Hematopoietic multipotent progenitor cell treated with erythropoietin and hydrocortisone succinate and interleukin-3 and kit ligand, for 8 days (in vitro differentiated cells): ENCODE measurements at places on chromosomes 1 and 21.

DNA sequence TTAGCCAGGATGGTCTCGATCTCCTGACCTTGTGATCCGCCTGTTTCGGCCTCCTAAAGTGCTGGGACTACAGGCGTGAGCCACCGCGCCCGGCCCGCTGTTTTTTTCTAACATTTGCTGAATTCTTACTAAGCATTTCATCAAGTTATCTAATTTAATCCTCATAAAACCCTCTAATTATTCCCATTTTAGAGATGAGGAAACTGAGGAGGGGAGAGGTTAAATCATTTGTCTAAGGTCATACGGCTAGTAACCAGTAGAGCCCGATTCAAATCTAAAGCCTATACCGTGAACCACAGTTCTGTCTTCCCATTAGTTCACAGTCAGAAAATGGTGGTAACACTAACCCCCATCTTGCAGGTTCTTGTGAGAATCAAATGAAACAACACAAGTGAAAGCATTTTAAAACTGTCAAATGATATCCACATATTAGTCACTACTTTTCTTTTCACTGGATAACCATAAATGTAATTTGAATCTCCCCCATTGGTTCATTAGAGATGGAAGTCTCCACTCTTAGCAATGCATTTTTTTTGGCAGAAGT lies 10.6 kb downstream of the HEYL start:
- DNase-seq, result no peak

DNA sequence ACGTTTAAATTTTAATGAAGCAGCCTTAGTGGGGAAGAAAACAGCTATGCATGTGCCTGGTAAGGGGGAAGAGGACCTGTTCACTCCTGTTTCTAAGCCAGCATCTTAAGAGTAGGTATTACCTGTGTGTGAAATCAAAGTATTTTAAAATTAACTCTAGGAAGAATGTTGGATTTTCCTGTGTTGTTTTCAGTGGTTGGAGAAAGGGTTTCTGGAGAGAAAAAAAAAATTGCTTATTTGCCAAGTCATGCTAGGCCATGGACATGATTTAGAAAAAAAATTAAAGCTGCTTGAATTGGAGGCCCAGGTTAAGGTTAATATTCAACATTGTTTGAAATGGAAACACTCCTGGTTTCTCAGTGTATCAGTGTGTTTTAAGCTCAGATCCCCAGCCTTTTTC lies 42.9 kb upstream of the DNAJC6 start:
- no peak for DNase-seq

- DNase-seq, result no peak
Measured at GRCh38 chr1:229124116-229124515, 146.8 kb upstream of the RAB4A start.

DNA sequence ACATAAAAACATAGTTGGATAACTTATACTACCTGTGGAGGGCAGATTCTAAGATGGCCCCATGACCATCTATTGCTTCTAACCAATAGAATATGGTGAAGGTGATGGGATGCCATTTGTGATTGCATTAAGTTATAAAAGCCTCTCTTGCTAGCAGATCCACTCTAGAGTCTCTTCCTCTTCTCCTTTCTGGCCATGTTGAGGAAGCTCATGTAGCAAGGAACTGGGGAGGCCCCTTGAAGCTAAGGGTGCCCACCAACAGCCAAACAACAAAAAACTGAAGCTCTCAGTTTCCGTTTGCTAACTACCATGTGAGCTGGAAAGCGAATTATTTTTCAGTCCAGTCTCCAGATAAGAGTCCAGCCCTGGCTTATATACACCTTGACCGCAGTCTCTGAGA lies 16.0 kb upstream of the AGO1 start:
- DNase-seq, result no peak

DNA sequence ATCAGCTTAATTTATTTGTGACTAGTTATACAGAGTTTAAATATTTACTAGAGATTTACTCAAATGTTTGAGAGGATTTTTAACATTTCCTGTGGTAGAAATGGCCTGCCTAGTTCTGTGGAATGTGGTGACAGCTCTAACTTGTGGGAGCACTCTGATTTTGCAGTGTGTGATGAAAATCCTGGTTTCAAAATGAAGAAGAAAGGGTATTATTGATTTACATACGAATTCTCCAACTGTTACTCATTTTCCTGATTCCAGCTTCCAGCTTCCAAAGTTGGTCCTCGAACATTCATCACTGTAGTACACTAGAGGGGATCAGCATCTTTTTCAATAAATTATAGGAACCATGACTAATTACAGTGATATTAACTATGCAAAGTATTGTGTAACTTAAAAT lies 462.7 kb upstream of the PKN2 start:
- DNase-seq, result no peak

DNA sequence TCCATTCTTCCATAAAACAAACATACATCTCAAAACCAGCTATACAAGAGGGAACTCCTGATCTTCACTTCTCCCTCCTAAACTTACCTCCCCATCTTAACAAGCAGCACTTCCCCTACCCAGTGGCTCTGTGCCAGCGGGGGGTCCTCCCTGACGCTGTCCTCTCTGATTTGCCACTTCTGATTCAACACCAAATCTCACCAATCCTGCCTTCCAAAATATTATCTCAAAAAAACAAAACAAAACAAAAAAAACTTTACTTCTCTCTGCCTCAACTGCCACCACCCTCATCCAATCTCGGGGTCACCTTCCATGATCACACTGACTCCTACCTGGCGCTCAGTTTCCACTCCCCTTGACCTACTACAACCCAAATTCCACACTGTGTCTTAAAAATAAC lies 72.8 kb downstream of the SLC45A1 start:
- no peak for DNase-seq

GRCh38 chr1:61332196-61332753 lies 249.9 kb downstream of the NFIA start:
- DNase-seq, result no peak

- DNase-seq, result peak; percentile 78
Measured at GRCh38 chr1:154182344-154183045, 9.4 kb downstream of the TPM3 start.

DNA sequence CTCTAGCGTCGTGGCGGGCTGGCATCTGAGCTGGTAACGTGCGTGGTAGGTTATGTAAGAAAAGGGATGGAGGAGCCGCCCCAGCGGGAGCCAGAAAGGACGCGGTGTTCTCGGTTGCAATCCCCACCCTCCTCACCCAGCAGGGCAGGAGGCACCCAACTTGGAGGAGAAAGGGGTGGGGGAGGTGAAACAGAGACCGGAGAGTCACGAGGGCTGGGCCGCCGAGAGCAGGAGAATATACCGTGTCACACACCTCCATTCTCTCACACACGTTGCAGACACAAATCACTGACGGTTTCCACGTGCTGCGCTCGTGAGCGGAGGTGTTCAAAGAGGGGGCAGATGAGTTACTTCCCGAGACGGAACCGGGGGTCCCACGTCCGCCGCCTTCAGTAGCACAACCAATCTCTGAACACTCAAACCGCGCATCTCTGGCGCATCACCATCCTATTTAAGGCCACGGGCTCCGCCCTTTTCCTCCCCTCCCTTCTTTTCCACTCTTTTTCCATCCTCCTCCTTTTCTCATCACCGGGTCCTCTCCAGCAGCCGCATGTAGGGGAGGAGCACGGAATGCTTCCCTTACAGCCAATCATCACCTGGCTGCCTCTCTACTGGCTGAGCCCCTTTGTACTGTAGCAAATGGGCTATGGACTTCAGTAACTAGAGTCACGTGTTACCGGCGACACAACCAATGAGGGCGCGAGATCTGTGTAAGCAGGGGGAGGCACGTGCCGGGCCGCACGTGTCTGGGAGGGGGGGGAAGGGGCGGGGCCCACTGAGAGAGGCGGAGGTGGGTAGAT lies at the start of gene CIART:
CIART (plus strand) TSS at position 797 of the 800 bp plus-strand sequence. CDS start 714 bp downstream, outside the sequence.
- peak; percentile 90 for DNase-seq

DNA sequence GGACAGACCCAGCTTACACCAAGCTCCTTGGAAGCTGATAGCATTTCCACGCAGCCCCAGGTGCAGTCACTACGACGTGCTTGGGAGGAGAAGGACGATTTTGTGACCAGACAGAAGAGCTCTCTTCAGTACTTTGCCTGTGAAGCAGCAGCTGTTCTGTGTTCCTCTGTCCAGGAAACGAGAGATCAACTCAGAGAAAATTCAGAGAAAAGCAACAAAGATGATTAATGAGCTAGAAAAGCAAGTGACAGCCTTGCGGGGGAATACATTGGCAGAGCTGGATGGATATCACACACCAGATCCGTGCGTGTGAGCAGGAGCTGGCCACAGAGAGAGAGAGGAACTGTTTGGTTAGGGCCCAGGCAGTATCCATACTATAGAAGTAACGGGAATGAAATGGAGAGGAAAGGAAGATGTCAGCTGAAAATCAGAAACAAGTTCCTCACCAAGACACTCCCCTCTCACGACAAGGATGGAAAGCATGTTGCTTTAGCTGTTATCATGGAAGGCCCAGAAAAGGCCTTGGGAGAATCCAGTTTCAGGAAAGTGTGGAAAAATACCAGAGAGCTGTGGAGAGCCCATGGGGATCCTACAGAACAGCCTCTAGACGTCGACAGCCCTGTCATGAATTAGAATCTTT lies 106.2 kb downstream of the TOMM20 start:
- DNase-seq, result no peak

GRCh38 chr1:76867342-76868130 lies at the start of gene ST6GALNAC5:
TSS of gene ST6GALNAC5 (plus strand) at chr1:76867480.
- DNase-seq, result no peak

- no peak for DNase-seq
Measured at GRCh38 chr1:11280719-11281376, 7.8 kb downstream of the UBIAD1 start.

GRCh38 chr21:34343838-34344381 lies 19.9 kb upstream of the KCNE2 start:
- no peak for DNase-seq

GRCh38 chr1:172700556-172700955 lies 41.7 kb downstream of the FASLG start:
- DNase-seq, result no peak

GRCh38 chr1:2166254-2166653 lies 28.3 kb downstream of the FAAP20 start:
- DNase-seq, result no peak

DNA sequence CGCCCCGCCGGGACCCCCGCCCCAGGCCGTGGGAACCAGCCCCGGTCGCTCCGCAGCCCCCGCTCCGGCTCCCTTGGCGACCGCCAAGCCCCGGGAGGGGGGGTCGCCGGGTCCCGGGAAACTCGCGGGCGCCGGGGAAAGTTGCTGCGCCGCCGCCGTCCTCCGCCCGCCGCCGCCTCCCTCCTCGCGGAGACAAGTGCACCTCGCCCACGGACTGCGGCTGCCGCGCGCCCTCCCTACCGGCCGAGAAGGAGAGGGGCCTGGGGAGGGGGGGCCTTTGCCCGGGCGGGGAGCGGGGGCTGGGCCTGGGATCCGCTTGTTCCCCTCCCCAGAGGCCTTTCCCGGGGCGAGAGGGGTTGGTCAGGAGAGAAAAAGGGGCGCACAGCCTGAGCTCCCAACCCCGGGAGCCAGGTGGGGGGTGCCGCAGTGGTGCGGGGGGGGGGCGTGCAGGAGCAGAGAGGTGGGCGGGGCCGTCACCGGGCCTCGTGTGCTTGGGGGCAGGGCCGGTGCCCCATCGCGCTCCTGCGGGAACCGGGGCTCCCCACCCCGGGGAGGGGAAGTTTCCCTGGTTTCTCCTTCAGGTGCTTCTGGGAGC lies 592 bp downstream of the AGRN start:
- no peak for DNase-seq

GRCh38 chr1:232586679-232587078 lies 43.3 kb downstream of the SIPA1L2 start:
- DNase-seq, result no peak

GRCh38 chr1:78048446-78048845 lies 2.7 kb downstream of the GIPC2 start:
- DNase-seq, result no peak

GRCh38 chr1:212010004-212010403 lies 25.4 kb downstream of the INTS7 start:
- DNase-seq, result no peak

- no peak for DNase-seq
Measured at GRCh38 chr1:9271283-9271682, 21.4 kb upstream of the SPSB1 start.

DNA sequence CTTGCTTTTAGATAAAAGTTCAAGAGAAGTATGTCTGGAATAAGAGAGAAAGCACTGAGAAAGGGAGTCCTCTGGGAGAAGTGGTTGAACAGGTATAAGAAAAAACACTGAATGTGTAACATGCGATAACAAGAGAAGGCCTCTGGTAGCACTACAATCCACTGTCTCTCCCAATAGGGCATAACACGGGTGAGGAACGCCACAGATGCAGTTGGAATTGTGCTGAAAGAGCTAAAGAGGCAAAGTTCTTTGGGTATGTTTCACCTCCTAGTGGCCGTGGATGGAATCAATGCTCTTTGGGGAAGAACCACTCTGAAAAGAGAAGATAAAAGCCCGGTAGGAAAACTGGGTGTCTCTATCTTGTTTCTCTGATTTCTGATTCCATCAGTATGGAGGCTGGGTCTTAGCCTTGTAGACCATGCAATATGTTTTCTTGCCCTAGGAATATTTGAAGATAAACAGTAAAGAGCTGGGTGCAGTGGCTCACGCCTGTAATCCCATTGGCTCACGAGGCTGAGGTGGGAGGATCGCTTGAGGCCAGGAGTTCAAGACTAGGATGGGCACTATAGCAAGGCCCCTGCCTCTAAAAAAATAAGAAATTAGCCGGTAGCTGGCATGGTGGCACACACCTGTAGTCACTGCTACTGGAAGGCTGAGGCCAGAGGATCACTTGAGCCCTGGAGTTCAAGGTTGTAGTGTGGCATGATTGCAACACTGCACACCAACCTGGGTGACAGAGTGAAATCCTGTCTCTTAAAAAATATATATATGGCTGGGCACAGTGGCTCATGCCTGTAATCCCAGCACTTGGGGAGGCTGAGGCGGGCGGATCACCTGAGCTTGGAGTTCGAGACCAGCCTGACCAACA lies 40.4 kb downstream of the DAP3 start:
- DNase-seq, result peak; percentile 81

- DNase-seq, result no peak
Measured at GRCh38 chr1:70405780-70406416, 5.2 kb upstream of the CTH start.

DNA sequence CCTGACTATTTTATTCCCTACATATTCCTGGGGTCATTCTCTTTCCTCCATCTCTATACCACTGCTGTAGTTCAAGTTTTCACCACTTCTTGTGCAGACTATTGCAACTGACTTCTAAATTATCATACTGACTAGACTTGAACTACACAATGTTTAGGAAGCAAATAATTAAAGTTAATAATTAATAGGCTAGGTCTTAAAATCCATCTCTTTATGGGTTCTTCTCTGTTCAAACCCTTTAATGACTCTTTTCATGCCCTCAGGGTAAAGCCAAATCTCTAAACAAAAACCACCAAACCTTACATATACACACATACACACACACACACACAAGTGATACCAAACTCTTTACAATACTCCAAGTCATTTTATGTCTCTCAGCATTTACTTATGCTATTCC lies 22.3 kb upstream of the MOB3C start:
- DNase-seq, result no peak

- DNase-seq, result no peak
Measured at GRCh38 chr21:42581993-42582786, 68.5 kb downstream of the SLC37A1 start.

DNA sequence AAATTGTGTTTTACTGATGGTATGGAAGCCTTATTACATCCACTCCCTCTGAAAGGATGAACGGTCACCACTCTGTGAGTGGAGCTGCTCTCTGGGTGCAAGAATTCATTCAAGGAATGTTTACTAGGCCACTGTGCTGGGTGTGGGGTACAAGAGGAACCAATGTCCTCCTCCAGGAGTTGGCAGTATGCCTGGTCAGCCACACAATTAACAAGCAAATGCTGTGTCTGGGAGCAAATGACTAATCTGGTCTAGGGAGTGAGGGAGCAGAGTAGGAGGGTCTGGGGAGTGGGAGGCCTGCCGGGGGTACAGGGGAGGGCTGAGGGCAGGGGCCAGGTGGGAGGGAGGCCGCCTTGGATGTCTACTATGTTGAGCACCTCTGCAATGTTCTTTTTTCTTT lies 27.2 kb upstream of the TDRD10 start:
- peak; percentile 53 for DNase-seq
